ENCODE measurements at places on chromosomes 5 and 9.

DNA sequence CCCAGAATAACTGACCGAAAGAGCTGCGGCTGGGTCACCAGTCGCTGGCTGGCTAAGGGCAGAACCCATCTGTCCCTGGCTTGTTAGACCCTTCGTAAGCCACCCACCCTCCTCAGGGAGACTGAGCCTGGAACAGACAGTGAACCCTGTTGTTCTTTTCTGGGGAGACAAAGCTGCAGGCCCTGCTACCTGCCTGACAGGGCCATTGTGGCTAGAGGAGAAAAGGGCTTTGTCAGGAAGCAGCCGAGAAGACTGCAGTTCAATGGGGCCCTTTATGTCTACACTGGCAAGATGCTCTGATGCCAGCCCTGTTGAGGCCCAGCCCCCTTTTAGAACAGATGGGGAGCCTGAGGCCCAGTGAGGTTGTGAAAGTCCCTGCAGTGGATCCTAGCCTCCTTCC, 3.7 kb upstream of the NIPAL4 start:
- DNase-seq, result no peak

- no peak for DNase-seq
These were observed 877 bp upstream of the CAMSAP1 start for GRCh38 chr9:135908093-135908753.

- DNase-seq, result peak; percentile 5
These were observed 62.1 kb upstream of the VLDLR start for GRCh38 chr9:2559192-2560152.

GRCh38 chr5:176650354-176650884, 3.1 kb downstream of the TSPAN17 start:
- no peak for DNase-seq

DNA sequence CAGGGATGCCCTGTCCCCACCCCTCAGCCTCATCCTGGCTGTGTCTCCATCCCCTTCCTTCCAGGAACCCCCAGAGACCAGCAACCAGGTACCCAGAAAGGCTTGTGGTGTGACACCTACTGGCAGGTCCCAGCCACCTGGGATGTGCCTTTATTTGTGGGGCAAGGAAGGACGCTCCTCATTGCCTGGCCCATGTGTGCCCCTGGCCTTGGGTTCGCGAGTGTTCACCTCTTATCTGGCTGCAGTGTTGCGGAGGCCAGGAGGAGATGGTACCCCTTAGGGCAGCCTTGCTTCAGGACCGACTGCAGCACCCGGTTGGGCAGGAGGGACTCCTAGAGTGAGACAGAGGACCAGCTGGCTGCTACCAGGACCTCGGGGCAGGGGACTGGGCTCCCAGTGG, 8.8 kb downstream of the C9orf50 start:
- DNase-seq, result no peak

Data from NCI-H2029 (cell line).